Right atrium auricular region (tissue), 2 donors: ENCODE measurements at places on chromosomes 6 and 20. TPM values are rescaled to one million over a fixed set of nuclear protein-coding genes. Genes with fewer than 3 reads are reported as not detected.
A peak's percentile ranks its signal among the peaks of the same experiment; 100 is the strongest.

- DNase-seq, result no peak
Measured at GRCh38 chr6:151553416-151554165, 59.8 kb downstream of the CCDC170 start.

DNA sequence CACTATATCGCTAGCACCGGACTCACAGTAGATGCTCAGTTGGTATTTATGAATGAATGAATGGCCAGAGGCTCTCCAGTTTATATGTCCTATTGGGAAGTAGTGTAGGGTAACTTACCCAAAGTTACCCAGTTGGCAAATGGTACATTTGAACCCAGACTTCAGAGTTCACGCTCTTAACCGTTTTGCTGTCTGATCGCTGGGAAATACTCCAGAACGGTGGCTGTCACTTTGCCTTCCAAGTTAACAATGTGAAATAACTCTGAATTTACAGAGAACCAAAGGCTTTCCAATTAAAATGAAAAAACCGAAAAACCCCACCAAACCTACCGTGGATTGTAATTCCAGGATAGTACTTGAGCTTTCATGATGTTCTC is 1.6 kb downstream of the VAPB start:
- DNase-seq, result no peak

DNA sequence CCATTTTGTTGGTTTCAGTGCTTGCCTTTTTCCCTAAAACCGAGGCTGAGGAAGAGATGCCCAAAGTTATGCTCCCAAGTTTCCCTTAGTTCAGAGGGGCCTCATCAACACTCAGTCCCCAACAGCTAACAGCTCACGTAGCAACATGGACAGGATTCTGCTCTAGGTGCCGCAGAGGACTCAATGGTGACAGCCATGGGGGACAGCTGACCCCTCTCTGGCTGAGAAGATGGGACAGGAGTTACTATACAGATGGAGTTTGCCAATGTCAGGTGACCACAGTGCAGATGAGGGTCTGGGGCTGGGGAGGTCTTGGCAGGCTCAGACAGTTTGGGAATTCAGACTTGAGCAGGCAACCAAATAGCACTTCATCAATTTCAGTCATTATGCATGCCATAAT is 67.3 kb downstream of the NPEPL1 start:
- DNase-seq, result peak; percentile 23

GRCh38 chr6:169508452-169508851 is 193.4 kb downstream of the WDR27 start:
- DNase-seq, result no peak

GRCh38 chr20:47921408-47921807 is 136.1 kb upstream of the SULF2 start:
- no peak for DNase-seq

DNA sequence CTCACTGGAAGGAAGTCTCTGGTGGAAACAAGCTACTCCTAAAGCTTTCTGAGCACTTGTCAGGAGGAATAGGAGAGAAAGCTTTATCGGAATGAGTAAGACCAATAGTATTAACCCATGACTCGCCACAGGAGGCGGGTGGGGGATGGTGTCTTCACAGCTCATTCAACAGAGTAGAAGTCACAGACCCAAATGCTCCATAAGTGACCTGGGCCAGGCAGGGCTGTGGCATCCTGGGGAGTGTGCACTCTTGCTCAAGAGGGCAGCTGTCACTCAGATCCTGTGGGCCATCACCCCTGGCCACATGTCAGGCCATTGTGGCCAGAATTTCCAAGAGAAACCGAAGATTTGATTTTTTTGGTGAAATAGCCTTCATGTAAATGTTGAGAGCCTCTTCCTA is 116.0 kb downstream of the SYCP2 start:
- peak; percentile 46 for DNase-seq

DNA sequence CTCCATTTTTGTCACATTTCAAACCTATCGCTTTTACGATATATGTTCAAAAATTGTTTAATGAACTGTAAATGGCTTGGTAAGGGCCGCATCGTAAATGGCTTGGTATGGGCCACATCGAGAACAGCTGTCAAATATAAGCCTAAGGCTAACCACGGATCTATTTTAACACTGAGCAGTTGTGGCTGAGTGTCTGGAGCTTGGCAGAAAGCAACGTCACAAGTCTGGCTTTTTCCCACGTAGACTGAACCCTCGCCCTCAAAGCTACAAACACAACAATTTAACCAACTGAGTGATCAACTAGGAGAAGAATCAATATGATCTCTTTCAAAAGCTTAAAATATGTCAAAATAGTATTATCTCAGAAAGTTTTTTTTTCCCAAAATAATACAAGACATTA is 71.4 kb upstream of the PRSS16 start:
- no peak for DNase-seq

DNA sequence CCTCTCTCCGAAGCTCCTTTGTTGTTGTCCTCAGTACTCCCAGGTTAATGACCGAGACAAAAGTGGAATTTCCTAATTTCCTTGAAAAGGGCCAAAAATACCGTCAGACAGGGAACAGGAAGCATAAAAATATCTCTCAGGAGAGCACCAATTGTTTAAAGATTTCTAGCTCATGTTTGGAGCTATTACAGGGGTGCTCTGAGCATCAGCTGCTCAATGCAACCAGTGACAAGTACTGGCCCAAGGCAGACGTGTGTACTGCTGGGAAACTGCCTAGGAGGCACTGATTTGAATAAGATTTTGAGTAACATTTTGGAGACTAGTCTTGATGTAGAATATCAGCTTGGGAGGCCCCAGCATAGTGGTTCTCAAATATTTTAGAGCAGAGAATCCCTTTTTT is 17.3 kb downstream of the LAMA4 start:
- DNase-seq, result no peak

- DNase-seq, result no peak
Measured at GRCh38 chr20:17315407-17316231, 88.8 kb downstream of the PCSK2 start.

DNA sequence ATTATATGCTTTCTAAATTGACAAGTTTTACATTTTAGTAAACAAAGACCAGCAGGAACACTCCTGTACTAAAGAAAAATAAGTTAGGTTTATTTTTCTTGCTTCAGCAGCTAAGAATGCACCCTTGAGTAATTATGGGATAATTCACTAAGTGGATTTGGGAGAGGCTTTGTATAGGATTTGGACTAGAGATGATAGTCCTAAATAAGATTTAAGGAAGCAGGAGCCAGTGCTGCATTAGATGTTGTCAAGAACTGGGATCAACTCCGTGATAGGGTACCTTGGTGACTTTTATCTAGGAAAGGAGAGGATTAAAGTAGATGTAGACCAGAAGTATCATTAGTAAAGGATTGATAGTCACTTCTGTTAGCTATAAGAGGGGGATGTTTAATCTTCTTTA is 4.1 kb upstream of the C6orf141 start:
- DNase-seq, result no peak

GRCh38 chr20:17678295-17678694 is 3.7 kb downstream of the RRBP1 start:
- DNase-seq, result no peak

DNA sequence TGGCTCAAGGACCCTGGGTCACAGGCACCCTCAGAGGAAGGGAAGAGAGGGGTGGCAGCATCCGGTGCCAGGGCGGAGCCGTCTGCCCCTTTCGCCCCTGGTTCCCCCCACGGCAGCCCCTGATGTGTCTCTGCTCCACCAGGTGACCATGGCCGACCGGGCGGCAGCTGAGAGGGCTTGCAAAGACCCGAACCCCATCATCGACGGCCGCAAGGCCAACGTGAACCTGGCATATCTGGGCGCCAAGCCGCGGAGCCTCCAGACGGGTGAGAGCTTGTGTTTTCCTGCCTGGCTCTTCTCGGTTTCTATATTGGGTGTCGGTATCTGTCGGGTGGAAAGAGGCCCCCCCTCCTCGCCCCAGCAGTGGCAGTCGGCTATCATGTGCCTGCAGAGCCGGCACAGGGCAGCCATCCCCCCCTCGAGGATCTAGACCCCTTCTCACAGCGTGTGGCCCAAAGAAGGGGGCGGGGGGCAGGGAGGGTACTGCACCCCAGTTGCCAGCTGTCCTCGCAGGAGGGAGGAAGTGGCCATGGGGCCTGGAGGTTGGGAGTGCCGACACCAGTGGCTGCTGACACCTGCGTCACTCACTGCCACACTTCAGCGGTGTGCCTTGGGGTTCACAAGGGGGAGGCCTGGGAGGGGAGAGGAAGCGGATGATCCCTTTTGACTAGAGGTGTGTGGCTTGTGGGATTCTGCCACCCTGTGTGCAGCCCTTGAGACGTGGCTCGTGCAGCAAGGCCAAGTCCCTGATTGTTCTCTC is 1.5 kb downstream of the RBM38 start:
- DNase-seq, result peak; percentile 65

DNA sequence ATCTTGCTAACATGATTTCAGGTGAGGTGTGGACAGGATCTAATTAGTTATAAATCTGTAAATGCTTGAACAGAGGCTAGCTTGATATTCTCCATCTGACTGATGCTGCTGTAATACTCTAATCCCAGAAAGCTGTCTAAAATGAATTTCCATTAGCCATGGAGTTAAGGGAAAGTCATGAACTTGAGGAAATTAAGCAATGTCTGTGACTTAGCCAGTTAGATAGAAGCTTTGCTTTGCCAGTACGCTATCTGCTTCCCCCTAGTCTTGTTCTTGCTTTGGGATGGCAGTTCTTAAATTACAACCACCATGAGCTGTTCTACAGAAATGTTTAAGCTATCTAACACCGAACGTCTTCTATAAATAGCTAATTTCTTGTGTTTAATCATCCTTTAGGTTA is 195.7 kb downstream of the PRL start:
- no peak for DNase-seq

GRCh38 chr20:37326666-37327065 is 19.3 kb upstream of the SRC start:
- DNase-seq, result no peak

DNA sequence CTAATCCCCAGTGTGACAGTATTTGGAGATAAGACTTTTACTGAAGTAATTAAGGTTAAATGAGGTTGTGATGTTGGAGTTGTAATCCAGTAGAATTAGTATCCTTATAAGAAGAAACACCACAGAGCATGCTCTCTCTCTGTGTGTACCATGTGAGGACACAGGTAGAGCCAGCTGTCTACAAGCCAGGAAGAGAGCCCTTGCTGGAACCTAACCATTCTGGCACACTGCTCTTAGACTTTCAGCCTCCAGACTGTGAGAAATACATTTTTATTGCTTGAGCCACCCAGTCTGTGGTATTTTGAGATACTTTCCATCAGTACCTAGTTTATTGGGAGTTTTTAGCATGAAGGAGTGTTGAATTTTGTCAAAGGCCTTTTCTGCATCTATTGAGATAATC is 110.2 kb downstream of the PHF3 start:
- no peak for DNase-seq

GRCh38 chr6:137923866-137924653 is 57.0 kb downstream of the TNFAIP3 start:
- DNase-seq, result no peak

- DNase-seq, result no peak
Measured at GRCh38 chr6:121319112-121319553, 15.1 kb downstream of the TBC1D32 start.

GRCh38 chr6:3455147-3455568 is 1.7 kb downstream of the SLC22A23 start:
- DNase-seq, result no peak

DNA sequence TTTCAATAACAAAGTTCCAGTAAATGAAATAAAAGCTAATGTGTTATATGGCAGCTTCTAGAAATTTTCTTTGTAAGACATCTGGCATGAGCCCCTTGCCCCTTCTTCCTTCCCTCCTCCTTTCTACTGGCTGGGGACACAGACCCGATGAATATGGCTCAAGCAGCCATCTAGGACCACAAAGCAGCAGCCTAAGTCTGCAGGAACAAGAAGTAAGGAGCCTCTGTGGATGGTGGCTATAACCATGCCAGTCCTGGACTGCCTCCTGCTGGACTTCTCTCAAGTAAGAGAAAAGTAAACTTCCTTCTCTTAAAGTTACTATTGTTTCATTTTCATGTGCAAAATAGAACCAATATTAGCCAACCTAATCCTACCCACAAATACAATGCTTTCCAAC is 114.9 kb upstream of the DST start:
- DNase-seq, result no peak

DNA sequence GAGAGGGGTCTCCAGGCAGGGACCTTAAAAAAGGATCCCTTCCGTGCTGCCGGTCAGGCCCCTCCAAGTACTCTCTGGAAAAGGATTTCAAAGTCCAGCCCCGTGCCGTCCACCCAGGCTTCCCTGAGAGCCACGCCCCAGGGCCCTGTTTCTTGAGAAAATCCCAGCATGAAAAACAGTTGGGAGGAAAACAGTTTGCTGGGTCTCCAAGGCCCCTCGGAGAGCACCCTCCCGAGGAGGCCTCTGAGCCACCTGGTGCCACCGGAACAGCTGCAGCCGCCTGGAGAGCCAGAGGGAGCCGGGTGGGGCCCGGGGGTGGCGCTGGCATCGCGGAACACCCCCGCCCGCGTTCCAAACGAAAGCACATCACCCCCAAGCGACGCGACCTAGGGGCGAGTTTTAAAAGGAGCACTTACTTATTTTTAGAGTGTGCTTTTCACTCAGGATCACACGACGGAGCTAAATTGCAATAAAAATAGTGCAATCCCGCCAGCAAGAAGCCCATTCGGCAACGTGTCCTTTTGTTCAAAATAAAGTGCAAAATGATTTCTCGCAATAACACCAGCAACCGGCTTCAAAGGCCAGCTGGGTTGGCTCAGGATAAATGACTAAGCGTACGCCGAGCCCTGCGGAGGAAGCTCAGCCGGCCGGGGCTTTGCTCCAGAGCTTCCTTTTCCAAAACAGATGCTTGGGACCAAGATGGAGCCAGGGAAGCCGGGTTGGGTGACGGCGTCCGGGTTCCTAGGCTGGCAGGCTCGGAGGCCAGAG is 64.2 kb downstream of the YTHDF1 start:
- no peak for DNase-seq

DNA sequence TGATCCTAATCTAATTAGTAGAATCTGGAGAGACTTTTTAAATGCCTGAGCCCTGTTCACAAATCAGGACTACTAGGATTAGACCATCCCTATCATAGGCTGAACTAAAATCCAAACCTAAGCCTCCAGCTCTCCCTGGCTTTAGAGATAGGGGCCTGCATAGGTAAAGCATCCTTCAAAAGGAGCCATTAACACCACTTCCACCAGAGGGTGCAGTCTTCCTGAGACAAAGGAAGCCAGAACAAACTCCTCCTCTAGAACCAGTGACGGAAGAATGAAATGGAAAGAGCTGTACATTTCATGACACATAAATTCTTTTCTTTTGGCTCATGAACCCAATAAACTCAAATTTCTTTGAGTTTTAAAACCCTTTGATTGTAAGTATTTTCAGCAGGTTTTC is 291.2 kb upstream of the ADGRB3 start:
- DNase-seq, result no peak

DNA sequence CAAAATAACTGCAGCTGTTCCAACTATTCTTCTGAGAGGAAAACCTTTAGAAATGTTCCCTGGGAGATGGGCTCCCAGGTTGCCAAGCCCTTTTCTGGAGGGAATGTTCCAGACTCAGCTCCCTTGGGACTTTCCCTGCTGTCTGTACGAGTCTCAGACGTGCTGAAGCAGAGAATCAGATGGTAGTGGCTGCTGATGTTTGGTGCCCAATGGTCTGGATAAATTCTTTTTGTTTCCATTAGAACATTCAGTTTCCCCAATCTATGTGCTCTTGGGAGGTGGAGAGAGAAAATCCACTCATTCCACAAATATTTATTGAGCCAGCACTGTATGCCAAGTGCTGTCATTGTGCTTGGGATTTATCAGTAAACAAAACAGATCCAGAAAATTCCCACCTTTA is 40.0 kb downstream of the SNHG17 start:
- DNase-seq, result no peak

The GJA10 gene
- not detected for total RNA-seq

The SFTA2 gene
- not detected for total RNA-seq

The ASXL1 gene
- total RNA-seq, result 15.9 TPM

The HLA-DOB gene
- total RNA-seq, result not detected

The KIAA0408 gene
- 1.8 TPM for total RNA-seq
